ENCODE measurements at places on chromosomes 6 and 20.

GRCh38 chr6:90610751-90611542 lies 24.1 kb upstream of the MAP3K7 start:
- DNase-seq: no peak

- DNase-seq: no peak
Measured at GRCh38 chr20:32312718-32313424, 35.4 kb downstream of the KIF3B start.

- no peak for DNase-seq
Measured at GRCh38 chr20:56859039-56859800, 230.1 kb downstream of the TFAP2C start.

DNA sequence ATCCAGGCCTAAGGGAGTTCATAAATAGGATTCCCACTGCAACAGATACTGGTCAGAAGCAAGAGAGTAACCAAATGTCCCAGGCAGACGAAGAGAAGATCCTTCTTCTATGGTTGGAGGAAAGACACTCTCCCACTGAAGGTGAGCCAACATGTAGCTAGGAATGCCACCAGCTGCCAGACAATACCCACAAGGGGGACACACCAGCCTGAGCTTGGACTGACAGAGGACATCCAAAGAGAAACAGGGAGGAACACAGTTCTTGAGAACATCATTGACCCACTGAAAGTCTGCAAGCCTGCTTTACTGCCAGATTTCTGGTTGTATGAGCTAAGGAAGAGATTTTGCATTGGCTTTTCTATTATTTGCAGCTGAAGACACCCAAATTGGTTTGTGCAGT lies 80.1 kb downstream of the PXDC1 start:
- DNase-seq: no peak

DNA sequence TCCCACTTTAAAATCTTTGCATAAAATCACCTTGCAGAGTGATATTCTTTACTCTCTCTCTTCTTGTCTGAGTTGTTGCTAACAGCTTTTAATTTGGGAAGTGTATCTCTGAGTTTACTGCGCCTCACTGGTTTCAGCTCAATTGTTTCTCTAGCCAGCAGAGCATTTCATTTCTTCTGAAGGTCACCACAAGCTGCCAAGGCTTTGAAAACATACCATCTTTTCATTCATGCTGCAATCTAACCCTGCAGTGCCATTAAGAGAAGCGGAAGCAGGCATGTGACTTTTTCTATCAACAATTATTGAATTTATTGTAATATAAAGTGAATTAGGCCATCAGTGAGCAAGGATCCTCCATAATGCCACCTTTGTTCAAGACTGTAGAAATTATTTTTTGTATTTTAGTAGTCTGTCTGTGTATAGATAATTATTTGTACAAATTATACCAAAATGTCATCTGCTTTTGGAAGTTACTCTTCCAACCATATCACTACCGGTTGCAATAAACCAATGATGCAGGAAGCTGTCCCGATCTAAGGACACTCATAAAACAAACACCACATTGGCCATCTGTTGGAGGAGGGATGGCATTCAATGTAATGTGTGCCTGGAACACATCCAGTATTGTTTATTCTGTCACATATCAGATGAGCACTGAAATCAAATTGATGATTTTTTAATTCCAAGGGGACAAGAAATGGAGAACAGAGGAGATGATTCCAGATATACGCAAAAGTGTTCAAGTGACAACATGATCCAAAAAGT lies 26.8 kb downstream of the HS3ST5 start:
- no peak for DNase-seq

DNA sequence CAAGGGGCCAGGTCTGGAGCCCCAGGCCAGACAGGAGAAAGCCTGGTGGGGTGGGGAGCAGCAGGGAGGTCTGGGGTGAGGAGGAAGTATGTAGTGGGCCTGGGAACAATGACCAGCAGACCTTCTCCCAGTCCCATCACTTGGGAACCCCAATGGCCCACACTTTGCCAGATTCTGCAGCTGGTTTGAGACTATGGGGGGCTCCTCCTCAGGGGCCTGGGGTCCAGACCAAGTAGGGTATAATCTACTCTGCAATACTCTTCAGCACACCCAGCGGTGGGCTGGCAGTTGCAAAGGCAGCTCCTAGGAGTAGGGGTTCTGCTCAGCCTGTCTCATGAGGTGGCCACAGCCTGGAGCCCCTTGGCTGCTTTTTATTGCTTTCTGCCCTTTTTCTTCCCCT lies 52.8 kb downstream of the NPEPL1 start:
- no peak for DNase-seq

GRCh38 chr20:59177266-59178250 lies 13.9 kb downstream of the ZNF831 start:
- peak; percentile 82 for DNase-seq

DNA sequence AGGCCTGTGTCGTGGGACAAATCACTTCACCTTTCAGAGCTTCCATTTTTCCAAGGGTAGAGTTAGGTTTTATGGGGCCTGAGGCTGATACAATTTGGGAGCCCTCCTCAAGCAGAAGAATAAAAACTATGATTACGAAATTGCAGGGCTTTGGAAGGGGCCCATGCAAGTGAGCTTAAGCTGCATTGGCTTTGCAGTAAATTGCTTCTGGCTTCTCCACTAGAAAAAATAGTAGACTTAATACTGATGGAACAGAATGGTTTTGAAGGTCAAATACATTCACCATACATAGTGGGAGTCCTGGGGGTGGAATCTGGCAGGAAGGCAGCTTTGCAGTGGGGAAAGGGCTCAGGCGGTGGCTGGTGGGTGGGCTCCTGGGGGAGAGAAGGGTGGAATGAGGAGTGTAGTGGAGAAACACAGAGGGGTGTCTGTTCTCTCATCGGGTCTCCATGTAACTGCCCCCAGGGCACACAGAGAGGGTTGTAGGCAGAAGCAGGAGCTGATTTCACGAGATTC lies 55.9 kb upstream of the RNF24 start:
- no peak for DNase-seq

- no peak for DNase-seq
Measured at GRCh38 chr6:25553502-25553901, 98.5 kb upstream of the SCGN start.

DNA sequence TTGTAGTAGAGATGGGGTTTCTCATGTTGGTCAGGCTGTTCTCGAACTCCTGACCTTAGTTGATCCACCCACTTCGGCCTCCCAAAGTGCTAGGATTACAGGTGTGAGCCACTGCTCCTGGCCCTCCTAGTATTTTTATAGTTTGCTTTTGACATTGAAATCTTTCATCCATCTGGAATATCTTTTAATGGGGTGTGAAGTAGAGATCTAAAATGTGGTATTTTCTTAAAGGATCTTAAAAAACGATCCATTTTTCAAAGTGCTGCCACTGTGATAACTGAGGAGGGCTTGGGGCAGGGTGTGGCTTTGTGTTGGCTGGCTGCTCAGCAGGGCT lies 23.1 kb downstream of the CDS2 start:
- no peak for DNase-seq
